Aorta (tissue), 5 donors: ENCODE measurements at places on chromosomes 13 and 19. TPM values are rescaled to one million over a fixed set of nuclear protein-coding genes. Genes with fewer than 3 reads are reported as not detected.
A peak's percentile ranks its signal among the peaks of the same experiment; 100 is the strongest.

DNA sequence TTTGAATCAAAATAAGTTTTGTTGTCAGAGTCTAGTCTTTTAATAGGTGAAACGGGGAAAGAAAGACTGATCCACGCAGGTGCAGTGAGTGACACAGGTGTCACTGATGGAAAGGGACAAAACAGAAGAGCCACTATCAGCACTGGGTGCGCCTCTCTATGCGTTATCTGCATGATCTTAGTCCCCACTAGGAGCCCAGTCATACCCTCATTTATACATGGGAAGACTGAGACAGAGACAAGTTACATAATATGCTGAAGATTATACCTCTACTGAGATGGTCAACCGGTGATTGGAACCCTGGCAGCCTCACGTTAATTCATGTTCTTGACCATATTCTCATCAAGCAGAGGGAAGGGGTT, 3.4 kb downstream of the LRCH1 start:
- no peak overlapping the region for H3K4me3 ChIP-seq
- no peak overlapping the region for H3K27ac ChIP-seq
- H3K36me3 ChIP-seq, result no peaks in the 10 kb centered on the region
- H3K27me3 ChIP-seq, result no peaks in the 10 kb centered on the region

DNA sequence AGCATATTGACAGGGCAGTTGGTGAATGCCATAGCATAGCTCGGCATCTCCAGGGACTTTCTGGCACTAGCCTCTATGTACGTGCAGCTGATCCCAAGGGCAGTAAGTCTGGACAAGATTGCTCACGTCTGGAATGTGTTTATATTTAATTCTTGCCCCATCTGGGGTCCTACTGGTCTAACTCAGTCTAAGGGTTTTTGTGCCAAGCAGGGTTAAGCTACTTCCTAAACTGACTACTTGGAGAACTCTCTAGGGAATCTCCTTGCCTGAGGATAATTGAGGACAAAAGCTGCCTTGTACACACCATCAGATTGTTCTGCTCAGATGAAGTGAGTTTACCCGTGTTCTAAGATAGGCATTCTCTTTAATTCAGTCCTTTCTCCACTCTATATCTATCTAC, 358.1 kb downstream of the MYO16 start:
- peak; percentile 48 for DNase-seq
- no peaks in the 10 kb centered on the region for H3K27me3 ChIP-seq
- no peaks in the 10 kb centered on the region for H3K4me1 ChIP-seq
- no peak overlapping the region for H3K4me3 ChIP-seq
- no peaks in the 10 kb centered on the region for H3K36me3 ChIP-seq

DNA sequence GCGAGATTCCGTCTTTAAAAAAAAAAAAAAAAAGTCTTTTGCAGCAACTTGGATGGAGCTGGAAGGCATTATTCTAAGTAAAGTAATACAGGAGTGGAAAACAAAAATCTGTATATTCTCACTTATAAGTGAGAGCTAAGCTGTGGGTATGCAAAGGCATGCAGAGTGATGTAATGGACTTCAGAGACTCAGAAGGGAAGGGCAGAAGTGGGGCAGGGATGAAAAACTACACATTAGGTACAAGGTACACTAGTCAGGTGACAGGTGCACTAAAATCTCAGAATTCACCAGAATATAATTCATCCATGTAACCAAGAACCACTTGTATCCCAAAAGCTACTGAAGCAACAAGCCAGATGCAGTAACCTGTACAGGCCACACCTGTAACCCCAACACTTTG, 2.0 kb downstream of the GP6 start:
- H3K27me3 ChIP-seq, result no peaks in the 10 kb centered on the region
- H3K36me3 ChIP-seq, result no peaks in the 10 kb centered on the region
- H3K27ac ChIP-seq, result no peak overlapping the region
- H3K4me1 ChIP-seq, result no peaks in the 10 kb centered on the region
- H3K4me3 ChIP-seq, result no peak overlapping the region

GRCh38 chr13:76887076-76887563, 915 bp upstream of the KCTD12 start:
- peak overlapping the region; percentile 60 for H3K4me3 ChIP-seq
- H3K27ac ChIP-seq, result peak overlapping the region; percentile 89
- peak; percentile 51 for DNase-seq
- no peaks in the 10 kb centered on the region for H3K4me1 ChIP-seq

- H3K27ac ChIP-seq, result no peak overlapping the region
- no peak overlapping the region for H3K4me3 ChIP-seq
- H3K36me3 ChIP-seq, result no peaks in the 10 kb centered on the region
- no peaks in the 10 kb centered on the region for H3K27me3 ChIP-seq
- H3K4me1 ChIP-seq, result no peaks in the 10 kb centered on the region
- no peak for DNase-seq
These were observed 47.5 kb downstream of the CRTC1 start for GRCh38 chr19:18730885-18731513.

GRCh38 chr19:19542507-19542906, 4.4 kb downstream of the CILP2 start:
- H3K36me3 ChIP-seq, result no peaks in the 10 kb centered on the region
- H3K27me3 ChIP-seq, result no peaks in the 10 kb centered on the region
- H3K27ac ChIP-seq, result no peak overlapping the region
- no peaks in the 10 kb centered on the region for H3K4me1 ChIP-seq

- no peaks in the 10 kb centered on the region for H3K36me3 ChIP-seq
- DNase-seq, result peak; percentile 92
- H3K27ac ChIP-seq, result no peak within 1 kb of the TSS
These were observed at the start of gene CCDC169 for GRCh38 chr13:36297366-36298338. Gene CCDC169, minus strand, starts transcription at chr13:36297814. Its CDS starts 95 bp downstream, at chr13:36297719.

GRCh38 chr19:17178291-17178690, 36.9 kb upstream of the USE1 start:
- no peak for DNase-seq
- no peaks in the 10 kb centered on the region for H3K4me1 ChIP-seq
- H3K36me3 ChIP-seq, result no peaks in the 10 kb centered on the region
- H3K27me3 ChIP-seq, result no peaks in the 10 kb centered on the region
- H3K27ac ChIP-seq, result no peak overlapping the region

GRCh38 chr19:29260477-29261317, 47.7 kb upstream of the UQCRFS1 start:
- H3K36me3 ChIP-seq, result no peaks in the 10 kb centered on the region
- DNase-seq, result no peak
- no peaks in the 10 kb centered on the region for H3K27me3 ChIP-seq
- no peak overlapping the region for H3K27ac ChIP-seq

DNA sequence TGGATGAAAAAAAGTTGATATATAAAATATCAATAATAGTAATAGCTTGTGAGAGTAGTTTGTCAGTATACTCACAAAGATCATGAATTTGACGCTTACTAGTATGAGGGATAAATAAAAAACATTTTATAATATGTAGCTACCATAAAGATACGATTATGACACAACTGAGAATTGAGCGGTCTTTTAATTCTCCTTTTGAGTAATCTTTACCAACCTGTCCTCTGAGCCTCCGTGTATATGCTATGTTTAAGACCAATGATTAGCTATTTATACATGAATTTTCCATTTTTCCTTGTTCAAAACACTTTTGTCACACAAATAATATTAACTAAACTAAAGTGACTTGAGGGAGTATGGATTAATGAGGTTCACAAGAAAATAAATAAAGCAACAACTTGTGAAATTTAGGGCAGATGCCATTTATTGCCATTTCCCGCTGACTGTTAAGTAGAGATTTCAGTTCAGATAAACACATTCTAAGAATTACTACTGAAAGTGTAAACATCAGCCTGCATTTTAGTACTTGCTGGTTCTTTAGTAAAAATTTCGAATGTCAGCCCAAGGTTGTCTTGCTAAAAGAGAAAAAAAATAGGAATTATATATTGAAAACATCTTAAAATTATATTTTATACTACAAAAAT, 6.2 kb upstream of the IRS2 start:
- DNase-seq, result no peak
- H3K4me3 ChIP-seq, result no peak overlapping the region
- no peaks in the 10 kb centered on the region for H3K36me3 ChIP-seq
- H3K4me1 ChIP-seq, result no peaks in the 10 kb centered on the region
- H3K27ac ChIP-seq, result no peak overlapping the region

DNA sequence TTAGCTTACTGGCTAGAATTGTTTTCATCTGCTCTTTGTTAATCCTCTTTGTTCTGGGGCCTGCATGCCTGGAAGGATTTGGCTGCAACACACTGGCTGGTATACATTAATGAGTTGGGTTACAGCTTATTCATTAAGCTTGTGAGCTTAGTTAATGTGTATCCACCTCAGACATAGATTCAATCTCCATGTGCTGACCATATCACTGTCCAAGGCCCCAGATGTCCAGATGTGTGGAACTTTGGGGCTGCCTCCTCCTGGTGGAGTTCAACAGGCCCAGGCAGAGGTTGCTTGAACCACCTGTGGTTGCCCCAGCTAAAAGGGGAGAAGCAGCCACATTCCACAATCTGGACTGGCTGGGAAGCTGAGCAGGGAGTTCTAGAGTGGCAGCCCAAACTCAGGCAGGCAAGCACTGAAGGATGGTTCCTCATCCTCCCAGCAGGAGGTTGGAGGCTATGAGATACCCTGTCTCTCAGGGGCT, 5.4 kb downstream of the DIAPH3 start:
- H3K4me3 ChIP-seq, result no peak overlapping the region
- no peak overlapping the region for H3K27ac ChIP-seq
- H3K27me3 ChIP-seq, result no peaks in the 10 kb centered on the region
- DNase-seq, result no peak
- no peaks in the 10 kb centered on the region for H3K36me3 ChIP-seq

GRCh38 chr13:25190256-25190655, 18.2 kb upstream of the AMER2 start:
- no peak overlapping the region for H3K4me3 ChIP-seq
- no peak for DNase-seq
- no peaks in the 10 kb centered on the region for H3K36me3 ChIP-seq
- no peak overlapping the region for H3K27ac ChIP-seq
- no peaks in the 10 kb centered on the region for H3K4me1 ChIP-seq

- H3K4me1 ChIP-seq, result no peaks in the 10 kb centered on the region
- no peak overlapping the region for H3K4me3 ChIP-seq
- peaks cover 2% of the 10 kb centered on the region for H3K36me3 ChIP-seq
These were observed 5.5 kb downstream of the DPP9 start for GRCh38 chr19:4717966-4718701.

GRCh38 chr19:31149441-31149941, 199.7 kb downstream of the TSHZ3 start:
- no peak overlapping the region for H3K27ac ChIP-seq
- no peak for DNase-seq
- no peaks in the 10 kb centered on the region for H3K36me3 ChIP-seq
- no peaks in the 10 kb centered on the region for H3K4me1 ChIP-seq

Gene CYP2A6
- total RNA-seq, result not detected

Gene ATP12A
- total RNA-seq, result not detected

Gene AMER2
- total RNA-seq, result not detected

Gene RAP2A
- total RNA-seq, result 34.5 TPM

Gene PPP1R12C
- total RNA-seq, result 134 TPM

Gene CGB1
- not detected for total RNA-seq

Gene LILRA6
- total RNA-seq, result 13.3 TPM

Gene IGFL3
- not detected for total RNA-seq

Gene FFAR1
- total RNA-seq, result not detected
